ENCODE measurements at places on chromosomes 12 and 14.

DNA sequence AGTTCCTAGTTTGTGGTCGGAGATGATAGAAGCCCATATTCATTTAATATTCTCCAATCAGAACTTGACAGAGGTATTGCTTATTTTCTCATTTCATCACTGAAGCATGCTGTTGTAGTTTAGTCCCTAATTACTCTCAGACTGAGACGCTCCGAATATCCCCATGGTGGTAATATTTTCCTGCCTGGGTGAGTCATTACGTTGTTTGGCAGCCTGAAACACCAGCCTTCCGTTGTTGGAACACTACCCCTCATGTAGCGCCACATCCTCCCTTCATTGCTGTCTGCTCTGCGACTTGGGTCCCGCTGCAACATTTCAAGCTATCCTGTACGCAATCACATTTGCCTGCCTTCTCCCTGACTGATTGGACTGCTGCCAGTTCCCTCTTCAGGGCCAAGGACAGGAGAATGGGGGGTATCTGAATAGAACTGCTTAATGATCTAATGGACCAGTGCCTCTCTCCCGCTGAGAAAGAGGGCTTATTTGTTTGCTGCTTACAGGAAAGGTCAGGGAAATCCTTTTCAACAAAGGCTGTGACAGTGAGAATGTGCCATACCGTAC is 369.1 kb downstream of the NPAS3 start:
- no peak for DNase-seq

DNA sequence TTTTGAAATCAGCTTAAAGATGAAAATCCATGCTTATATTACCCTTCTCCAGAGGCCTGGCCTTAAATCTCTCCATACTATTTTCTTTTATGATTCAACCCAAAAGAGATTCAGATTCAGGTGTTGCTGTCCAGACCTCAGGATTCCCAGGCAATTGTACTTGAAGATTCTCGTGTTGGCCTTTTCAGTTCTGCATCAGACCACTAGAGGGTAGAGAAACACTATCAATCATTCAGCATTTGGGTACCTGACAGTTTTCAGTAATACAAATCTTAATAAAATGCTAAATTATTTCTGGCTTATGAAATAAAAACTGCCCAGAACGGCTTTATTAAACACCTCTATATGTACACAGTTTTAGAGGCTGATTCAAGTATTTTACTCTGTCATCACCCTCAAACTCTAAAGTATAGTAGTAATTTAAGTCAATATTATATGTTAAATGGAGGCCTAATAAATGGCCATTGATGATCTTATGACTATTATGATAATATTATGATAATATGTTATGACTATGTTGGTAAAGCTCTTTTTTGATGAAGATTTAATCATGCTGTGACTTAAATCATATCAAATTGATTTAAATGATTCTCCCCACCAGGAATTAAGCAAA is 301.1 kb downstream of the DUSP6 start:
- DNase-seq, result peak; percentile 82

DNA sequence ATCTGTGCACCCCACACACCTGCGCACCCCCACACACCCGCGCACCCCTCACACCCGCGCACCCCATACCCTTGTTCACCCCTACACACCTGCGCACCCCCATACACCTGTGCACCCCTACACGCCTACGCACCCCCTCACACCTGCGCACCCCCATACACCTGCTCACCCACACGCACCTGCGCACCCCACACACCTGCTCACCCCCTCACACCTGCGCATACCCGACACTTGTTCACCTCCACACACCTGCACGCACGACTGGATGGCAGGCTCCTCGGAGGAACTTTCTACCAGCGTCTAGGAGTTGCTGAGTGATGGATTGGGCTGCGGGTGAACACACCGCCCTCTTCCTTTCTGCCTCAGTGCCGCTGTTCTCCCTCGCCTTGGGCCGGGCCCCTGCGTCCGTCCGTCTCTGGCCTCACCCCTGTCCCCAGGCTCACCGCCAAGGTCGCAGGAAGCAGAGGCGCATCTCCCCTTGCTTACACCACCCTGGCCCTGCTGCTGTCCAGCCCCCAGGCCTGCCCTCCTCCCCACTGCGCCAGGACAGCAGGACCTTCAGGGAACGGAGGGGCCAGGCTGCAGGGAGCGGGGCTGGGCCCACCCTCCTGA is 20.7 kb upstream of the TMEM106C start:
- no peak for DNase-seq

GRCh38 chr12:63420206-63420644 is 248.1 kb downstream of the DPY19L2 start:
- peak; percentile 92 for DNase-seq

DNA sequence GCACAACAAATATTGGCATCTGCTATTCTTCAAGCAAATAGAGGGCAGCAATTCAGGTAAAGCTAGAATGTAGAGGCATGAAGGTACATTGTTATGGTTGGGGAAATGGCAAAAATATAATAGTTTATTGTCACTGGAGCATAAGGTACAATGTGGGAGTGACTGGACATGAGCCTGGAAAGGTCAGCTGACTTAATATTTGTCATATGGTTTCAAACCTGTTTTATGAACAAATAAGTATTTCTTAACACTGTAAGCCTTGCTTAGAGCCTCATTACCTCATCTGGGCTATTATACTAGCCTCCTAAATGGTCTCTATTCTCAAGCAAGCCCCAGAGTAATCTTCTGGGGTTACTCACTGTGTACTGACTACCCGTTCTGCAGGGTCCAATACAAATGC is 33.7 kb downstream of the FAM177A1 start:
- no peak for DNase-seq

GRCh38 chr14:54475911-54476310 is 12.9 kb downstream of the GMFB start:
- no peak for DNase-seq

GRCh38 chr12:113862590-113863454 is 103.3 kb downstream of the RBM19 start:
- peak; percentile 99 for DNase-seq

DNA sequence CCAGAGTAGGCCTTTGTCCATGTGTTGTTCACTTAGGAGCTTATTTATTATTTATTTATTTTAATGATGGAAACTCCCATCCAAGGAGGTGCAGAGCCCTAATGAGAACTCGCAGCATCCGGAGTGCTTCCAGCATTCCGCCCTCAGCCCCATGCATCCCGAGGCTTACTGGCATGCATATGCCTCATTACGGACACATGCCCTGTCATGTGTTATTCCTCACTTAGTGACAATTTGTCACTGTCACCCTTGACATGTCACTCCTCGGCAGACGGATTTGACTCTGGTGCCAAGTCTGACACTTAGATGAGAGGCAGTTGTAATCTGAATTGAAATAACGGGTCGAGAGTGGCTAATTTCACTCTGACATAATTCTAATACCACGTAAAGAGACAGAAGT is 132.8 kb downstream of the VRK1 start:
- no peak for DNase-seq

DNA sequence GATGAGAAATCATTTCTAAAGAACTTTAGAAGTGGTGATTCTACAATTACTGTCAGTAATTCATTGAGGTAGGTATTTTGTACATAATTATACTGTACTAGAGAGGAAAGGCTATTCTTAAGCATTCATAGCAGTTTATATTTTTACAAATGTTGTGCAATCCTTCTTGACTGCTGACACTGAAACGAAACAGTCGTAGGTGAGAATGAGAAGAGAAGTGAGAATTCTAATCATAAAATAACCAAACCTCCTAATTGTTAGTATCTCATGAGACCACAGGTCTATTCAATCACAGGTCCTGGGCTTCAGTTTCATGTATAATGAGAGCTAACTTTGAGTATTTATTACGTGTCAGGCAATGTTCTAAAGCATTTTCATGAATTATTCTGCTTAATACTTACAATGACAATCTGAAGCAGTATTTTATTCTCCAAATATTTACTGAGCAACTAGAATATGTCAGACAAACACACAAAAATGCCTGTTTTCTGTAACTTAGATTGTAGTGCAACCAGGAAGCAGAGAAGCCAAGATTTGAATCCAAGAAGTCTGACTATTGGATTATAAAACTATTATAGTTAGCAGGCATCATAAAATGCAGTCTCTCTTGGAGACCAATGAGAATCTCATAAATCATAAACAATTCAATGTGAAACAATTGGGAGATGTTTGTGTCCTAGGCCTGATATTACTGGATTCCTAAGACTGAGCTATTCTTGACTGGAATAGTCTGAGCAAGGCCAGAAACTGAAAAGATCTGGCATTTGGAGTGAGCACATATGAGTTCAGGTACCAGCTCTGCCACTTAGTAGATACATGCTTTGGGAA is 24.3 kb downstream of the RERG start:
- no peak for DNase-seq

GRCh38 chr12:14111230-14111865 is 129.9 kb upstream of the GRIN2B start:
- DNase-seq, result peak; percentile 4

DNA sequence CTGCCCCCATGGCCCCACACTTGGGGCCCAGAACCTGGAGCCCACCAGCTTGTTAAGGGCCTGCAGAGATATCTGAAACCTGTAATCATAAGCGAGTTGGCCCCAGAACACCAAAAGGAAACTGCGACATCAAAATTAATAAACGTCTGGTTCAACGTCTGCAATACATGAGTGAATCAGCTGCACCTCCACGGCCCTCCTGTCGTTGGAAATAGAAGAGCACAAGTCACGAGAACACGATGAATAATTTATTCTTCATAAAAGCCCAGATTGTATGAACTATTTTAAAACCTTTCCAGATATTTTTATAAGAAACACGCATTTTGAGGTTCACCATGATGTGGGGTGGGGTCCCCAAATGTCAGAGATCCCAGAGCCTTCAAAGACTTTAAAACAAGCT is 9.7 kb upstream of the CMKLR1 start:
- no peak for DNase-seq

- no peak for DNase-seq
These were observed 39.4 kb downstream of the CCNK start for GRCh38 chr14:99520571-99521081.

DNA sequence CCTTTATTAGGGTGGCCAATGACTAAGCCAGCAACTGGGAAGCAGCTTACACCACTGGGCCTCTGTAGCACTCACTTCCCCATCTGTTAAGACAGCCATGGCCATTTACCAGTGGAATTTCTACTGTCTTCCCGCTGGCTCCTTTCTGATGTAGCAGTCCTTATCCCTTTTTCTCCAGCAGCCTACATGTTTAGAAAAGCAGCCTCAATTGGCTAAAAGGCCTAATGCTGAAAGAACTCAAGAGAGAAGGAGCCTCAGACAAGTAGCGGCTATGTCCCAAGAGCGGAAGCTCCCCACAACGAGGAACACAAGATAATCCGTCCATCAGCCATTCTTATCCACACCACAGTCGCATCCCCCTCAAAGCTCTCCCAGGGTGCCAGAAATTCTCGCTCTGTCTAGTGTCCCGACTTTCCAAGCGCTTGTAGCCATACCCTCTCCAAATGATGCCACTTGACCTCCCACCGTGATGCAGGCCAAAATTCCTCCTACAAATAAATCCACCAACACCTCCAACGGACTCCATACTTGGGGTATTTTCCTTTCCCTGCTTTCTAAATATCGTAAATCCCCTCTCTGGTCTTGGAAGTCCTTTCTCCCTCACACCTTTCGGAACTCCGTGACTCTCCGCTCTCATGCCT is 624 bp downstream of the M6PR start:
- peak; percentile 69 for DNase-seq

DNA sequence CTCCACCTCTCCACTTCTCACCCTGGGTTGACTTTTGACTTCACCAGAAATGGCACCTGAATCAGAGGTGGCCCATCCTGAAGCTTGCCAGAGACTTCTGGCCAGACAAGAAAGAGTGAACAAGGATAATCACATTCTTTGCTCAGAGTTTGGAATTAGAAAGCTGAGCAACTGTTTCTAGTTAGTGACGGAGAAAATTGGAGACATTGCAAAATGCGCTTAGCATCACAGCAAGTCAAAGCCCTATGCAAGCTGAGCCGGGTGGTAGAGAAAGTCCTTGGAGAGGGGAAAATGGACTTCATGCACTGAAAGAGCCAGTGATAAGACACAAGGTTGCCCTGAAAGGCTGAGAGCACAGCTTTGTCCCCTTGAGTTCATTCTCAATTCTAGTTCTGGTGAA is 161.8 kb downstream of the PAH start:
- no peak for DNase-seq

Measured in NB4 (cell line).